ENCODE measurements at places on chromosomes 13 and 19.

GRCh38 chr19:18995804-18996241, 37.5 kb downstream of the SUGP2 start:
- DNase-seq = no peak

GRCh38 chr19:38475176-38475575, 41.7 kb downstream of the RYR1 start:
- DNase-seq = no peak

DNA sequence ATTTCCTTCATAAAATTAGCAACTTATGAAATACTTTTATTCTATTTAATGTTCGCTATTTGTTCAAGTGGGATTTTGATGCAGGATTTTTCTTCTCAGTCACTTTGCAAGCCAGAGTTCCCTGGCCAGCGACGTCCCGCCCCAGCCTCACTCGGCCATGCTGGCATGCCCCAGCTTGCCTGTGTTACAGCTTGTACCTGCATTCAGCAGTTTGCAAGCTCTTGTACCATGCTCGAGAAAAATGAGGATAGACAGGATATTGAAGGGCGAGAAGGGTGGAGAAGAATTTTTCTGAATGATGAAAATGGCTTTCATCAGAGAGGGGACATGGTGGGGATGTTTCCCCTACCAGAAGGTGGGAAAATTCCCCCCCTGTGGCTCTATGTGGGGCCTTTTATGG, 2180.2 kb upstream of the PCDH20 start:
- no peak for DNase-seq

DNA sequence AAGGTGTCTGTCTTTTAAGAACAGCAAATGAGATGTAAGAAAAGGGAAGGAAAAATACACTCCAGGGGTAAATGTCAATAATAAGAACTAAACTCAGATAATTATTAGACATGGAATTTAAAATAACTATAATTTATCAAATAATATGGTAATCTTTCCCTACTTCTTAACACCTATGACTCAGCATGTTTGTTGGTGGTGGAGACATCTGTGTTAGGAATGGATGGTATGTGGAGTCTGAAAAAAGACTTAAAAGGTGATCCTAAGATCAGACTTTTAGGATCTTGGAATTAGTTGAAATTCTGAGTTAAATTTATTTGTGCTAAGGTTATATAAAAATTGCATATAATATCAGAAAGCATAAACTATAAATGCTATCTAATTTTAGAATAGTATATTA, 915.1 kb downstream of the SLITRK5 start:
- DNase-seq = no peak

- DNase-seq = no peak
Measured at GRCh38 chr13:59337070-59337469, 826.7 kb downstream of the DIAPH3 start.

DNA sequence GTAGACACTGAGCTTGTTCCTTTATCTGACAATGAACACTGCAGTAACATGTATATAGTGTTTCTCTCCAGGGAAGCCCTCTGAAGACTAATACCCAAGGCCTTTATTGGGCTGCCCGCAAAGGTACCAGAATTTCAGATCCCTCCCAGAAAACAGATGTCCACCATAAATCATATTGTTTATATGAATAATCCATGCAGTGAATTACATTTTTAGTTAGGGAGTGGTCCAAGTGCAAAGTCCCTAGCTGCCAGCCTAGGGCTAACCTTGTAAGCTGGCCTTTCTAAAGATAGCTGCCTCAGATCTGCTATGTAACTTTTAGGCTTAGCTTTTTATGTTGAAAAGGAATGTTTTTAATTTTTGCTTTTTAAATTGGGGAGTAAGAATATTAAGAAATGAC, 44.7 kb downstream of the TDRD3 start:
- no peak for DNase-seq

DNA sequence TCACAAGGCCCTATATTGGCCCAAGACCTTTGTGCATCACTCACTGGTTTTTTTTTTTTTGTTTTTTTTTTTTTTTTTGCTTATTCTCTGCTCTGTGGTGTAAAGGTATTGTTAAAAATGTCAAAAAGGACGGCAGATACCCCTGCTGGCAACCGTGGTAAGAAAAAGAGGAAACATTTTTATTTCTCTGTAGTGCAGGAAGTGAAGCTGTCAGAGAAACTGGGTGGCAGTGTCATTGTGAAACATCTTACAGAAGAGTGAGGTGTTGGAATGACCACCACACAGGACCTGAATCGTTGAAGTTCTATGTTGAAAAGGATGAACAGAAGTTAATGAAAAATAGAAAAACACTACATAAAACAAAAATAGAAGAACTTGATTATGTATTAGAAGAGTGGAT, 346.4 kb downstream of the FGF9 start:
- DNase-seq = no peak

DNA sequence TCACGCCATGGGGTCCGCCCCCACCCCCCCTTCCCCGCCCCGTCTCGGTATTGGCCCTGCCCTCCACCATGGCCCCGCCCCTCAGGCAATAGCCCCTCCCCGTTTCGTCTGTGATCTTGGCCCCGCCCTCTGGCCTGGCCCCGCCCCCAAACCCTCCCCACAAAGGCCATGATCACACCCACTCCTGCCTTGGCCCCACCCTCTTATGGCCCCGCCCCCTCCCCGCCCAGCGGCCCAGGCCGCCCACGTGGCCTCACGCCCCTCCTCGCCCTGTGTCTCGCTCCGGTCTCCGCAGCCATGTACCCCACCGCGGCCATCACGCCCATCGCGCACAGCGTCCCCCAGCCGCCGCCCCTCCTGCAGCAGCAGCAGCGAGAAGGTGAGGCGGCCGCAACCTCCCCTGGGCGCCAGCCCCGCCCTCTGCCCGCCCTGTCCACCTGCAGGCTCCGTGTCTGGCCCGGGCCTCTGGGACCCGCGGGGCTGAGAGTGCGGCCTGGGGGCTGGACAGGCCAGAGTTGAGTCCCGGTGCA, 61.3 kb downstream of the CELF5 start:
- peak; percentile 78 for DNase-seq

DNA sequence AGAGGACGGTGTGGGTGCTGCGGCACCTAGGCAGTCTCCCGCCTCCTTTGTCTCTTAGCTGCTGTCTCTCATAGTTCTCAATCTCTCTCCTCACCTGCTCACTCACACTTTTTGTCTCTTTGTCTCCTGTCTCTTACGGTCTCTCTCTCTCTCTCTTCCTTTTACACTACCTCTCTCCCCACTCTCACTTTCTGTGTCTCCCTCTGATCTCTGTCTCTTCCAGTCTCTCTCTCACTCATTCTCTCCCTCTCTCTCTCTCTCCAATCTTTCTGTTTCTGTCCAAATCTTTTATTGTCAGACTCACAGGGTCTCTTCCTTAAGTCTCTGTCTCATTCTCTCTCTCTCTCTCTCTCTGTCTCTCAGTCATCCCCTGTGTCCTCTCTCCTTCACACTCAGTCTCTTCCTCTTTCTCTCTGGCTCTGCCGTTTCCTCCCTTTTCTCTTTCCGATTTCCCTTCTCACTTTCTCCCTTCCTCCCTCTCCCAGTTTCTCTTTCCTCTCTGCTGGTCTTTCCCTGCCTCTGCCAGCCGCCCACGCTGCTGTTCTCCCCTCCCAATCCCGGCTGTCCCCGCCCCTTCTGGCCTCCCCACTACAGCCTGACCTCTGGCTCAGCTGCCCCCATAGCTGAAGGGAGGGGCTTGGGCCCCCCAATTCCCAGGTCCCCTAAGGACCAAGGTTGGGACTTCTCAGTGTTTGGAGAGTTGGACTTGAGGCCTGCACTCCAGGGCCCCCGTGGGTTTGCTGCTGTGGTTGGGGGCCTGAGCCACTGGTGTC, at the start of gene PLEKHA4:
PLEKHA4 (minus strand) TSS at position 504 of the 773 bp plus-strand sequence. CDS start 997 bp downstream, outside the sequence.
- no peak for DNase-seq

- no peak for DNase-seq
Measured at GRCh38 chr19:19342086-19343015, 21.7 kb downstream of the MAU2 start.

DNA sequence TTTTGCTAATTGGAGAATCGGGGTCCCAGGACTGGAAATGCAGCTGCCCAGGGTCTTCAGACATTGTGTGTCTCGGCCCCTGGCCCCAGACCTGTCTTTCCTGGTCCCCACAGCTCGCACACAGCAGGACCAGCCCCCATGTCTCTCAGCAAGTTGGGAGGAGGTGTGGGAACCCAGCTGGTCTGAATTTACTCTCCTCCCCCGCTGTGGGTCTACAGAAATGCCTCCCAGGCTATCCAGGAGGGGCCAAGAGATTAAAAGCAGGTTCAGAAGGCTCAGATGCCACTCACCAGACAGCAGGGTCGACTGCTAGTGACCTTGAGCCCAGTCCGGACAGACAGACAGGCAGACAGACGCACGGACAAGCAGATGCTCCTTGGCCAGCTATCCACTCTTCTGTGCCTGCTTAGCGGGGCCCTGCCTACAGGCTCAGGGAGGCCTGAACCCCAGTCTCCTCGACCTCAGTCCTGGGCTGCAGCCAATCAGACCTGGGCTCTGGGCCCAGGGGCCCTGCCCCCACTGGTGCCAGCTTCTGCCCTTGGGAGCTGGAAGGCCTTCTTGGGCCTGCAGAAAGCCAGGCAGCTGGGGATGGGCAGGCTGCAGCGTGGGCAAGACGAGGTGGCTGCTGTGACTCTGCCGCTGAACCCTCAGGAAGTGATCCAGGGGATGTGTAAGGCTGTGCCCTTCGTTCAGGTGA, at the start of gene DAND5:
DAND5 (plus strand) TSS at position 285 of the 697 bp plus-strand sequence; CDS start at position 370, 85 bp downstream.
- DNase-seq = no peak

GRCh38 chr13:44698066-44698465, 121.9 kb upstream of the TSC22D1 start:
- no peak for DNase-seq

- DNase-seq = no peak
Measured at GRCh38 chr19:51410950-51411748, 6.3 kb downstream of the SIGLEC10 start.

DNA sequence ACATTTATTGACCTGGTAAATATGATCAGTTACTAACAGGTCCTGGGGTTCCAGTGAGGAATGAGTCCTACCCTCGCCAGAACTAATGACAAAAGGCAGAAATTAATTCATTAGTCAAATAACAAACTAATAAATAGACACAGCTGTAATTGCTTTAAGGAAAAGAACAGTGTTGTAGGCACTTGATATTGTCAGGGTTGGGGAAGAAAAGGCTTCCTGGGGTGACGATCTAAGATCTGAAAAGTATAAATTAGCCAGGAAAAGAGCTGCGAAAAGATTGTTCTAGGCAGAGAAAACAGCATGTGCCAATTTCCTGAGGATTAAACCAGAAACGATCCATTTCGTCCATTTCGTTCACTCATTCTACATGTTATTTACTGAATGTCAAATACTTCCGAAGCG, 670 bp upstream of the CHAF1A start:
- DNase-seq = no peak

Measured in NCI-H2029 treated with DMSO at 0.1 percent for 48 hours (cell line).